ENCODE measurements at places on chromosomes 4 and X.

DNA sequence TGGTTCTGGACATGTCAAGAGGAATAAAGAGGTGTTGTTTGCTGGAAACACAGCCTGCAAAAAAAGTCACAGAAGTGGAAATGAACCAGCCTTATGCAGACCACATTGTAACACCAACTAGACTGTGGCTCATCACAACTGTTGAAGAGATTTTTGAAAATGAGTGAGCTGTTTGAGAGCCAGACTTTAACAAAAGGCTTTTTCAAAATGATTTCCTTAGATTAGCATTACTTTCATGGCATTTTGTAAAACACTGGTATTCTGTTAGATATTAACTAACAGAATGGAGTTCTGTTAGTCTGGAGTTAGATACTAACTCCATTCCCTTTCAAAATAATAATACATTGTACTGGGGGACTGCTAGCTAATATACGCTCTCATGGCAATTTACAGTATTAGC is 60.6 kb upstream of the GABRA2 start:
- DNase-seq = no peak

DNA sequence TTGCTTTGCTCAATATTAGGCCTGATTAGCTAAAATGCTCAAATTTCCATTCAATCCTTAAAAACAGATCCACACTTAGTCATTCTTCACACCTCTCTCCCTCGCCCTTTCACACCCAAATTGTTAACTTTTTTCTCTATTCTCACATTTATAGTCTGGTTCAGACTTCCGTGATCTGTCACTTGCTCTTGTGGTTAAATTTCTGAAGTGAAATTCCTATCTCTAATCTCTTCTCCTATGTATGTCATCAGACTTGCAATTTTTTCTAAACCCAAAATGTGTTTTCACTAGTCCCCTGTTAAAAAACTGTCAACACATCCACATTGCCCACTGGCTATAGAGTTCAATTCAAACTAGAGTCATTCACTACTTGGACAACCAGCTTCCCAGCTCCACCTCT is 63.2 kb downstream of the SNCA start:
- no peak for DNase-seq

DNA sequence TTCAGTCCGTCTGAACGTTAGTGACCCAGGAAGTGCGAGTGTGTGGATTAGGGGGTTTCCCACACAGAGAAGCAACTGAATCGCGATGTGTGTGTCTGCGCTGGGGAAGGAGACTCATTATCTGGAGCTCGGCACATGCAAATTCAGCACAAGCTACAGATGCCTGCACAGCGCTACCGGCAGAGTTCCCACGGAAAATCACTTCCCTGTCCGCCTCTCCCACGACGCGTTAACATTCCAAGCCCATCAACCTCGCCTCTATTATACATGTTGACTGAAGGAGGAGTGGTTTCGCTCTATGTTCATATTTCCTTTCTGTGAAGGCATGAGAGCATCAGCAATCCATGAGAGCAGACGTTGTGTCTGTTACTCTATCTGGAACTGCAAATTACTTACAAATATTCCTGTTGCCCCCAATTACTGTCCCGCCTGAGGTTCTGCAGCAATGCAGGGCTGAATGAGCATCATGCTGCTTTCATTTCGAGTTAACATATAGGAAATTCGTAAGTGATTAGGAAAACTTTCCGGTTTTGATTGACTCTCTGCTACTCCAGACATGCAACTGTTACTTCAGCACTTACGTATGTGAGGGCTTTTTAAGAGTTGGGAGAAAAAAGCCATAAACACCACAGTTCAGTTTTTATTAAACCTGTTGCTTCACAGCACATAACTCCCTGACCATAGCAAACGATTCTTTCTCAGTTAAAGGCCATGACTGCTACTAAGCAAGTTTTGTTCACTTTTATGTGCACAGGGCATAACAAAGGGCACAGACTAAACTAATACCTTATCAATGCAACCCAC is 15.0 kb upstream of the MTNR1A start:
- DNase-seq = no peak

DNA sequence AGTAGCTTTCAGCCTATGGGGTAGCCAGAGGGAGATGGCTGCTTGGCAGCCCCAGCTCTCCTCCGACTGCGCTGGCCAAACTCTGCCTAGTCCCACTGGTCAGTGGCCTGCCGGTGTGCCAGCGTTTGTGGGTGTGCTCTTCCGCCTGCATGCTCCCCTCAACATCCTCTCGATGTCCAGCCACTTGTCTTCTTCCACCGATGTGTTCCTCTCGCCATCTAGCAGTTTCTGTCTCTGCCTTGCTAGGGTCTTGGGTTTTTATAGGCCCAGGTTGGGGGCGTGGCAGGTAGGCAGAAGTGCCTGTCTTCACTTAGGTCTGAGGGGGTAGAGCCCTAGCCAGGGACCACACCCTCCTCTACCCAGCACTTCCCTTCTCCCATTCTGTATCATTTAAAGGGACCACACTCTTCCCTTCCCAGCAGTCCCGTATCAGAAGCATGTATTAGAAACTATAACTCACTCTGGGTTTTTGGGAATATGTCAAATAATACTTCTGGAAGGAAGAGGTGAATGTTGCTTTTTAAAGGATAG is 124.4 kb downstream of the KDM6A start:
- no peak for DNase-seq

All from WERI-Rb-1 (cell line).